Activated CD8-positive, alpha-beta memory T cell treated with anti-CD3 and anti-CD28 coated beads, Interleukin-2, amount 10 ng/mL, durations not matched to agents 7 days and 5 days (primary cell): ENCODE measurements at places on chromosomes 13 and 19. TPM values are rescaled to one million over a fixed set of nuclear protein-coding genes. Genes with fewer than 3 reads are reported as not detected.

Gene CLIP3
- total RNA-seq: 1.1 TPM

Gene LILRA5
- not detected for total RNA-seq

Gene REXO1
- 58.4 TPM for total RNA-seq

GRCh38 chr19:38527466-38528136 lies 90.2 kb downstream of the MAP4K1 start:
- H3K27ac ChIP-seq: no peak overlapping the region
- H3K4me1 ChIP-seq: no peaks in the 10 kb centered on the region
- H3K36me3 ChIP-seq: no peaks in the 10 kb centered on the region

DNA sequence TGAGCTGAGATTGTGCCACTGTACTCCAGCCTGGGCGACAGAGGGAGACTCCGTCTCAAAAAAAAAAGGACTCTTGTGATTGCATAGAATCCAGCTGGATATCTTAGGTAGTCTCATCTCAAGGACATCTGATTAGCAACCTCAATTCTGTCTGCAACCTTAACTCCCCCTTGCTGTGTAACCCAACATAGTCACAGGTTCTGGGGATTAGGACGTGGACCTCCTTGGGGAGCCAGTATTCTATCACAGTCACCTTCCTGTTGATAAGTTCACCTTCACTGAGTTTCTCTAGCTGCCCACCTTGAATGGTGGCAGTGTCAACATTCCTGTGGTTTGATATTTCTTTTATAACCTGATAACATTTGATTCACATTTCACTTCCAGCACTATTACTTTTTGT lies 27.2 kb downstream of the GPR18 start:
- peak overlapping the region; percentile 31 for H3K4me3 ChIP-seq
- DNase-seq: no peak
- peaks cover 63% of the 10 kb centered on the region for H3K4me1 ChIP-seq
